ENCODE measurements at places on chromosomes 7 and 10.

- DNase-seq: no peak
Measured at GRCh38 chr7:14207138-14207537, 217.7 kb upstream of the ETV1 start.

GRCh38 chr7:21044913-21045568 is 258.4 kb upstream of the SP8 start:
- DNase-seq: no peak

DNA sequence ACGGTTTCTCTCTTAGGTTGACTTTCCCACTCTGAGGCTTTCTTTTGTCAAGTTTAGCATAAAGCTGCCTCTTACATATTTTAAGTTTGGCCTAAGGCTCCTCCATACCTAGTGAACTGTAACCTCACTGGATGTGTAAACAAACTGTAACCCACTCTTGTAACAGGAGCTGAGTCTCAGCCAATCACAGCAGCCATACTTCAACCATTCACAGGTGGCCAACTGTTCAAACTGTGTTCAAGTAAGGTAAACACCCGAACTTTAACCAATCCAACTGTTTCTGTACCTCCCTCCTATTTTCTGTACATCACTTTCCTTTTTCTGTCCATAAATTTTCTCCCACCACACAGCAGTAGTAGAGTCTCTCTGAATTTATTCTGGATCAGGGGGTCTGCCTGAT is 7.7 kb upstream of the NRBF2 start:
- no peak for DNase-seq

GRCh38 chr10:15703151-15703880 is 16.4 kb downstream of the ITGA8 start:
- DNase-seq: peak; percentile 43

DNA sequence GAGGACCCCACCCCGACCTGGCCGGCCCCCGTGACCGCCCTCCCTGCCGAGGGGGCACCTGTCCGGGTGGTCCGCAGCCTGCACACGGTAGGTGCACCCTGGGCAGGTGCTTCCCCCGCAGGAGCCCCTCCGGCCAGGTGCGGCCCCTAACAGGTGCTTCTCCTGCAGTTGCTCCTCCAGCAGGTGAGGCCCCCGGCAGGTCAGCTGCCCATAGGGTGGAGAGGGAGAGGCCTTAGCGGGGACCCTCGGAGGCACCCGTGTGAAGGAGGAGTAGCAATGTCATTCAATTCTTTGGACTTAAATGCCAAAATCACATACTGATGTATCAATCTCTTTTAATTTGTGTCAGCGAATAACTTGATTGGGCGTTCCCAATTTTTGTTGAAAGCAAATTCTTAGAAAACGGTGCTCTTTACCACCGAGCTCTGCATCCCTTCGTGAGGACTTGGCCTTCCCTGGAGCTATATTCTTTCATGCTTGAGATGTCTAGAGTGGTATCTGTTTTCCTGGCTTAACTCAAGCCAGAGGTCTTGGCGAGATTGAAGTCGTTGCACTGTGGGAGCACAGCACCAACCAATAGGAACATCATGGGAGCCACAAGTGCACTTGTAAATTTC is 738 bp upstream of the NCAPG2 start:
- DNase-seq: no peak

Measured in fibroblast of the conjunctiva (primary cell).